ENCODE measurements at places on chromosomes 12 and 14.

DNA sequence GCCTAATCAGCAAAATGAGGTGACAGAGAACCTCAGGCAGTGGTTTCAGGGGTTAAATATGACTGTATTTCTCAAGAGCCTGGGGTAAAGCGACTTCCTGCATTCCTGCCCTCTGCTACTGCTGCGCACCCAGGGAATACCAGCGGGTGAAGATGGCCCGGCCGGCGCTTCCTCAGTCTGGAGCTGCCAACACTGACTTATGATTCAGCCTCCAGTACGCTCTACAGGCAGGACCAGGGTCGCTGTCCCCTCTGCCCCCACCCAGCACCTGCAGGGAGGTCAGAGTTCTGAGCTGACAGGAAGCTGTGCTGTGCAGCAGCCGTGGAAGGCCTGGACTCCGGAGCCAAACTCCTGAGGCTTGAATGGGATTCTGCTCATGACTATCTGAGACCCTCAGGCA is 127.9 kb downstream of the PIWIL1 start:
- no peak for DNase-seq

DNA sequence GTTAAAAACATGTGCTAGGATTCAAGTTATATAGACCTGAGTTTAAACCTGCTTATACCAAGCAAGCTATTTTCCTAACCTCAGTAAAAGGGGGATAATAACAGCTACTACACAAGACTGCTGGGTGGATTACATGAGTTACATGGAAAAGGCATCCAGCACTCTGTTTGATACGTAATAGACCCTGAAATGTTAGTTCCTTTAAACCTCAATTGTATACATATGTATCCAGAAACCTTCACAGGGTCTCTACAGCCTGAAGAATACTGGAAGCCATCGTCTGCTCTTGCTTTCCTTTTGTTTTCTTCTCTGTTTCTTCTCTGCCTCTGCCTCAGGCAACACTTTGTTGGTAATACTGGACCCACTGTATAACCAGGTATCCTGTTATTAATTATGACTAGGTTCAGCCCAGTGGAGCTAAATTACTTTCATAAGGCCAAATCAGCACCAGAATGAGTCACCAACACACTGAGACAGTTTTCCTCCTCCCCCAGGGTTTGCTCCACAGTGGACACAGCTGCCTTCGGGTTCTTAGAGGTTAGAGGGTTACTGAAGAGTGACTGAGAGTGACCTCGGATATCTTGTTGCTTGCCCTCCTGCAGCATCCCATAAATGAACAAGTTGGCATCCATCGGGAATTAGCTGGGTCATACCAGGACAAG is 127.1 kb downstream of the CAPZA3 start:
- DNase-seq: peak; percentile 69

GRCh38 chr14:105517096-105517495 is 9.3 kb upstream of the TMEM121 start:
- DNase-seq: no peak

DNA sequence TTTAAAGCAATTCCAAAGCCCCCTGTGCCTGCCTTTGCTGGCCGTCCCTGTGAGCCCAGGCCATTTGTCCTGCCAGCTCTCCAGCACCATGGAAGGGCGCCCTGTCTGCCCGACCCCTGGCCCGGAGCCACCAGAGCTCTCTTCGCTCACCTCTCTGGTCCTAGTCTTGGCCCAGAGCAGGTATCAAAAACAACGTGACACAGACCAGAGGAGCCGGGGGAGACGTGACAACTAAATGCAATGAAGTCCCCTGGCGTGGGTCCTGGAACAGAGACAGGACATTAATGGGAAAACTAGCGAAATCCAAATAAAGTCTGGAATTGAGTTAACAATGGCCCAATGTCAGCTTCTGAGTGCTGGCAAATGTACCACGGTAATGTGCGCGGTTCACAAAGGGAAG is 83.2 kb upstream of the DIO3 start:
- DNase-seq: no peak

GRCh38 chr12:110743571-110744093 is 941 bp upstream of the PPP1CC start:
- DNase-seq: no peak

DNA sequence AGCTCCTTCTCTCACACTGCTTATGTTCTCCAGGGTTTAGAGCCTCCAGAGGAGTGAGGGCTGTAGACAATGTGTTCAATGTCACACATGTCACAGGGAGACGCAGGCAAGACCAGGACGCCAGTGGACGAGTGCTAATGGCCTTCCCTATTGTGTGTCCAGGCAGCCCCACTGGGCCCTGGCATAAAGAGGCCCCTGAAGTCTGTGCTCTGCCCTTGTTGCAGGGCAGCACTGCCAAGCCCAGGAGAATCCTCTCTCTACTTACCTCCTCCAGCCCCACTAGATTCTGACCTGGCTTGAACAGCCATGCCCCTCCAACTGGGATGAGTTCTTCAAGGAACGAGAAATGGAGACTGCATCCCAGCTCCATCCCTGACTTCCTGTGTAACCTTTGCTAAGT is 24.8 kb upstream of the TMEM106C start:
- DNase-seq: no peak

DNA sequence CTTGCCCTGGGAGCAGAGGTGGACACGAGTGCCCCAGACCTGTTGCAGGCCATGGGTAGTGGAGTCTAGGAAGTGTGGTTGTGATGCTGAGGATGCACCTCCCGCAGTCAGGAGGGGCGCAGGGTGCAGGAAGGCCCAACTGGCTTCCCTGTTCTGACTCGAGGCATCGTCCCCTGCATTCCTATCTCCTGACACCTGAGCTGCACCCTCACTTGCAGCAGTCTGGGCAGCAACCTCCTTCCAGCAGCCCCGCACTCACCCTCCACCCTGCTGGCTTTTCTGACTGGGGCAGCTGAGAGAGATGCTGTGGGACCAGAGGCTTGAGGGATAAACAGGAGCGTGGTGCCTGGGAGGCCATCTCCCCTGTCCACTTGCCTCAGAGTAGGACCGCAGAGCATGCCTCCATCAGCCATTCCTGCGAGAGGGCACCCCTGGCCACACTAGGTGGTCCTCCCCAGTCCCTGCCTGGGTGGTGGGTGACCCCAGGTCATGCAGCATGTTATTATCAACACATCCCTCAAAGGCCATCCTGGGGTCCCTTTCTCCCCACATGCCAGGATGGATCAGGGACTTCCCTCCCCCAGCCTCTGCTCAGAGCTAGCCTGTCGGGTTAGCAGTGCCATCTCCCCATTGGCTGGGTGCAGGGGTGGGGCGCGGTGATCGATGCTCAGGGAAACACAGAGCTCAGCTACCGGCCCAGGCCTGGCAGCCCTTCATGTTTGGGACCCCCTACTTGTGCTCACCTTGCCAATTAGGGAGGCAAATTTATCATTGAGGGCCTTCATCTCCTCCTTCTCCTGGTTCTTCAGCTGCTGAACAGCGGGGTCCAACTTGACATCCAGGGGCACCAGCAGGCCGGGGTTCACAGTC is 719 bp downstream of the KRT80 start:
- DNase-seq: peak; percentile 41

GRCh38 chr14:55062517-55063351 is 11.3 kb downstream of the MAPK1IP1L start:
- no peak for DNase-seq

DNA sequence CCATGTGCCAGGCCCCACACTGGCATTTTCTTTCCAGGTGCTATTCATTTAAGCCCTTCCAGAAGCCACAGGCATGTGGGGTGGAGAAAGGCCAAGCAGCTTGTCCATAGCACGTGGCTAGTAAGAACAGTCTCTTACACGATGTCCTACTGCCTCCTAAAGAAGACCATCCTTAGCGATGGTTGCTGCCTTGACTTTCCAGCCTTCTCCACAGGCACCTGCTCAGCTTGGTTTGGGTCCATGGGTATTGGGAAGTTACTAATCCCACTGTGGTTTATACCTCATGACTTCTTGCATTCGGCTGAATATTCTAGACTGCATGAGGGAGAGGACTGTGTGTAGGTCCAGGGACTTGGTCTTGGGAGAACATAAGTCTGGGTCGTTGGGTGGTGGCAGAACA is 49.2 kb downstream of the NINJ2 start:
- no peak for DNase-seq

GRCh38 chr14:89249065-89249695 is 167.9 kb downstream of the FOXN3 start:
- DNase-seq: no peak

DNA sequence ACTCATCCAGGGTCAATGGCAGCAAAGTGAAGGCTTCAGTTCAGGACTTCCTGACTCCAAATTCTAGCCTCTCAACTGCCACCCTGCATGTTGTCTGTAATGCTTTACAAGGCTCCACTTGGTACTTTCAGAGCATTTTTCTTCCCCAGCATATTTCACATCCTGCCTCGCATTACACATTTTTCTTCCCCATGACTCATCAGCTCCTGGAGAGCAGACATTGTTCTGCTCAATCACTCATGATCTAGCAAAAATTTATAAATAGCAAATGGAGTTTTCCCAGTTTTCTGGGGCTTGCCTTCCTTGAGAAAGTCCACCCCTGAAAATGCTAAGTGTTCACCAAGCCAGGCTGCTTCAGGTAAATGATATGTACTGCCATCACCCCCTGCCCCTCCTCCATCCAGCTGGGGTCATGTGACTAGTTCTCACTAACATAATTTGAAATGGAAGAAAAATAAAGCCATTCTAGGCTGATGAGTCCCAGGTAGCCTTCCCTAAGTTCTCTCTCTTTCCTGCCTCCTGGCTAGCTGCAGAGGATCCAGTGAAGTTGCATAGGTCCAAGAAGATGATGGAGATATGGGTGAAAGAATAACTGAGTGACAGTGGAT is 69.4 kb downstream of the ARMH4 start:
- DNase-seq: peak; percentile 83

DNA sequence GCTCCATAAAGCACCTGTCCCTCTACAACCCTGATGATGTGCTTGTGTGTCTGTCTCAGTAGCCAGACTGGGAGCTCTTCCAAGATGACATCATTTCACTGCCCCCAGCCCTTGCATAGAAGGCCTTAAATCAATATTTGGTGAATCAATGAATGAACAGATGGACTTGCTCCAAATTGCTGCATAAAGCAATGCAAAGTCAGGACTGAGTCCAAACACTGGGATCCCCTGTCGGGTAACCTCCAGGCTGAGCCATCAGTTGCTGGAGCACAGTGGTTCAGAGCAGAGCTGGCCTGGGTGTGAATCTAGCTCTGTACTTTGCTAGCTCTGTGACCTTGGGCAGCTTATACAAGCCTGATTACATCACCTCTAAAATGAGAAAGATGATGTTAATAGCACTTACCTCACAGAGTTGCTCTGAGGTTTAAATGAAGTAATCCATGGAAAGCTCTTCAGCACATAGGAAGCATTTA is 120.3 kb upstream of the VASH1 start:
- no peak for DNase-seq

- no peak for DNase-seq
Observed at GRCh38 chr12:91033251-91033650, 24.6 kb downstream of the KERA start.

GRCh38 chr12:22653075-22653474 is 28.1 kb downstream of the ETNK1 start:
- DNase-seq: no peak

GRCh38 chr12:8145754-8146441 is 10.9 kb upstream of the ZNF705A start:
- DNase-seq: no peak

DNA sequence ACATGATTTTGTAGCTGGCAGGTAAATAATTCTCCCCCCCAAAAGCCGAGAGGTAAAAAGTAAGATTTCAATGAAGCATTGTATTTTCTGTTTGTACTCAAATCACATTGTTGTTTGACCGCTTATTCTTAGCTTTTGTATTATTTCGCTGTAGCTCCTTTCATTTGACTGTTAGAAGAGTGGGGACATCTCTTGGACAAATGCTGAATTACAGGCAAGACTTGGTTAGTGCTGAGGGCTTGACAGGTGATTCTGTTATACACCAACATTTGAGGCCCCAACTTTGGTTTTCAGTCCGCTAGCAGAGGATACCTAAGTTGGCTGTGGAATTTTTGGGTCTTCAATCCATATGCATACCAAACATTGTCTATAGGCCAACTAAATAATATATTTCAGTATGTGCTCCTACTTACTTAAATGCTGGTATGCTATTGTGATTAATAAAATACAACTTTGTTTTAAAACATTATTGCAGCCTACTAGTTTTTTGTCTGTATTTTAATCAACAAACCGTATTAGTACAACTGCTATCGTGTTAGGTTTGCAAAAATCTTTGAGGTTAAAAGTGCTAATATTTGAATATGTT is 102.2 kb downstream of the ERC1 start:
- peak; percentile 14 for DNase-seq

DNA sequence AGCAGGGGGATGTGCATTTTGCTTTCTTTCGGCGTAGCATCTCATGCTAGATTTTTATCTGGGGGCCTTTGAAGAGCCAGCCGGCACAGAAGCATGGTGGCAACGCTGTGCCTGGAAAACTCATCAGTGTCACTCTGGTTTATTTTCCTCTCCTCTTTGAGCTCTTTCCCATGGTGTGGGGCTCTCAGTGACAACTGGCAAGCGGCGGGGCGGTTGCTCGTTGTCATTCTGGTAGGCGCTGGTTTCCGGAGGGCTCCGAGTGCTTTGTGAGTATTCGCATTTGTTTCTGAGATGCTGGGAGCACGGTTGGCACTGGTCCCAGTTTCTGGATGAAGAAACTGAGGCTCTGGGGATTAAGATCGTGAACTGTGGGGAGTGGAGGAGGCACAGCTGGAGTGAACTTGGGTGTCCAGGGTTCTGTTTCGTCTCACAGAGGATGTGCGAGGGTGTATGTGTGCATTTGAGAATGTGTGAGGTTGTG is 23.3 kb downstream of the TPCN1 start:
- DNase-seq: no peak

DNA sequence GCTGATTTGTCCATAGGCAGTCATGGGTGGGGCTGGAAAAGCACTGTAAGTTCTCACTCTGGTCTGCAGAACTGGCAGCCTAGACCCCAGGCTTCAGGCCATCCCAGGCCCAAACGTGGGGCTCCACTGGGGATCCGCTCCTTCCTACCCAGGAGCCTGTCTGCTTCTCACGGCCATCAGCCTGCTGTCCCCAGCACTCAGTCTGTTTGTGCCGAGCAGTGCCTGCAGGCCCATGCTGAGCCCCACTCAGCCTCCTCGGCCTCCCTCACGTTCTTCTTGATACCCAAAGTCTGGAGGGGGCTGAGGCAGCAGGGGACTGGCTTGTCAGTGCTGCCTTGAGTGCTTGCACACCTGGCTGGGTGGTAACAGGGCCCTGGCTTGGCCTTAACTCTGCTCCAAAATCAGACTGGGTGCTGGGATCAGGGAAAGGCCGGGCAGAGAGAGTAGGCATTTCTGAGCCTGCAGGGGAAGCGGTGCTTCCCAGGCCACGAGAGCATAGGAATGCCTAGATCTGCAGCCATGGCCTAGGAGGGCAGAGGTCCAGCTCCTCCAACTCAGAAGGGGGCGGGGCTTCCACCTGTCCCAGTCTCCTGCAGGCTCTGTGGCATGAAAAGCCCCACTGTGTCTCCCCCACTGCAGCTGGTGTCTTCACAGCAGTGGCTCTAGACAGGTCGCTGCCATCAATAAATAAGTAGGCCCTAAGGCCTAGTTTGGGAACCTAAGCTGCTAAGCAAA is 772.4 kb upstream of the FBXO33 start:
- no peak for DNase-seq
